ENCODE measurements at places on chromosomes 16 and 17. TPM values are rescaled to one million over a fixed set of nuclear protein-coding genes. Genes with fewer than 3 reads are reported as not detected.

The SUZ12 gene
- 29.4 TPM for total RNA-seq

The SLC13A2 gene
- 40.5 TPM for total RNA-seq

The MKS1 gene
- 18.4 TPM for total RNA-seq

The ZSCAN10 gene
- total RNA-seq = 0.86 TPM

The TMEM114 gene
- total RNA-seq = not detected

The C16orf86 gene
- total RNA-seq = 1.4 TPM

The TCAP gene
- total RNA-seq = 1.2 TPM

DNA sequence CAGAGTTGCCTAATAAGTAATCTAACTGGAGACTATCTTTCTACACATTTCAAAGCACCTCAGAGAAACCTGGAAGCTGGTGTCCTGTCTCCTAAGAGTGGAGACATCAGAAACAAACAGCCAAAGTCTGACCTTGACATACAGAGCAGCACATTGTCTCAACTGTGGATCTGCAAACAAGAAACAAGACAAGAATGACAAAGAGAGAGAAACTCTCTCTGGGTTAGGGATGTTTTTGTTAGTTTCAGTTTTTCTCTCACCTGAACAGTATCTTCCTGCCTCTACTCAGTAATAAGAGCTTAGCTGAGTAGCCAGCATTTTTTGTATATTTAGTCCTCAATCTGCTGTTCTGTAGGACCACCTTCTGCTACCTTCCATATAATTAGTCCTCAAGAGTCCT lies 8.9 kb downstream of the ZNF597 start:
- DNase-seq = no peak

GRCh38 chr16:12152740-12153139 lies 176.2 kb downstream of the SNX29 start:
- DNase-seq = no peak

DNA sequence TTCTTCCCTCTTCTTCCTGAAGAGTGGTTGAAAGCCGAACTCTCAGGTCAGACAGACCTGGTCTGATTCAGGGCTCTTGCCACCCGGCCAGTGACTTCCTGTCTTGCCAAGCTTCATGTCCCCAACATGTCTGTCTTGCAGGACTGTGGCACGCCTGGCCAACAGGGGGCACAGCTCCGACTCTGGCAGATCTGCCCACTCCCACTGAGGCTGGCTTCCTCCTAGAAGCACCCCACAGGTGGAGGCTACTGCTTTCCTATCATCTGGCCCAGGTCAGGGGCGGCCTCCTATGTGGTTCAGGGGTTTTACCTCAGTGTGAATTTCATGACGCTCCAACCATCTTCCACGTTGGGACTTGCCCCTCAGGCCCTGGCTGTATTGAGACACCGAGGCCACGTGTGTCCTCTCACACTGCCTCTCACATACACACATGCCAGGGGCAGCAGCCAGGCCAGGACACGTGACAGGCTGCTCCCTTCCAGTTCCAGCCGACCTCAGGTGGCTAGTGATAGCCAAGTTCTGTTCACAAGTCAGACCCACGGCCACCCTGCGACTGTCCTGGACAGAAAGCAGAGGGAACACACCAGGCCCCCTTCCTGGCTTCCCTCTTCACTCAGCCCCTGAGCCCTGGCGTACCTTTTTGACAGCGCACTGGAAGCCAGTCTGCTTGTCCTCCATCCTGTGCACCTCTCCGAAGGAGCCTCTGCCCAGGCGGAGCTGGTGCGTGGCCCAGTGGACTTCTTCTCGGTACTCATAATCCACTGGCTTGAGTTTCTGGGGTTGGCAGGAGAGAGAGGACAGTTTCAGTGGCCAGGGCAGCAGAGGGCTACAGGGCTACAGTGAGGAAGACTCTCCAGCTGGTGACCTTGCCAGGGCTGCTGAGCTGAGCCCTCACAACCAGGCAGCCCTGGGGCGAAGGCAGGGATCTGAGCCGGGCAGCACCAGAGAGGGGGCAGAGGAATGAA lies 22.6 kb upstream of the SPATA32 start:
- DNase-seq = no peak

DNA sequence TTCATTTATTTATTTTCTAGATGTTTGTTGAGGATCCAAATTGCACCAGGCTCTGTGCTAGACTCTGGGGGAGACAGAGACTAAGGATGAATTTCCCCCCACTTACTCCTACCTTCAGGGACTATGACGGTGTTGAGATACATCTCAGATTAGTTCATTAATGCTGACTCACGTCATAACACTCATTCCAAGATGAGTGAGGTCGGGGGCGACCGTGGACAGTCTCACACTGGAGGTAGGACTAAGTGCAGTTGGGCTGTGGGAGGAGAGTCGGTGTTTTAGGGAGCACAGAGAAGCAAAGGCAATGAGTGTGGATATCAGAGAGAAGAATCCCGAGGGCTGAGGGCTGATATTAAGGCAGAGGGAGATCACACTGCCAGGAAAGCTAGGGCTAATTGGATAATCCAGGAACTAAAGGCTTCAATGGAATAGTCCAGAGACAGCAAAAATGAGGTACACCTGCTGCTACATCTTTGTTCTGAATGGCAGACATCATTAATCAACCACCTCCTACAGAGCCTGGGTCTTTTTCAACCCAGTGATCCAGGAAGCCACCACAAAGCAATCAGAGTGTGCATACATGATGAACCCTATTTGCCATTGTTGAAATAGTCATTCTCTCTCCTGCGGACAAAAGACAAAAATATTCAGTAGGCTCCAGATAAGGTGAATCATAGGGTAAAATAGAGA lies 38.6 kb upstream of the CACNG4 start:
- DNase-seq = no peak

- DNase-seq = no peak
These were observed 3.6 kb downstream of the RNF112 start for GRCh38 chr17:19414396-19415280.

- no peak for DNase-seq
These were observed 1.1 kb upstream of the KIFC3 start for GRCh38 chr16:57803134-57803990.

DNA sequence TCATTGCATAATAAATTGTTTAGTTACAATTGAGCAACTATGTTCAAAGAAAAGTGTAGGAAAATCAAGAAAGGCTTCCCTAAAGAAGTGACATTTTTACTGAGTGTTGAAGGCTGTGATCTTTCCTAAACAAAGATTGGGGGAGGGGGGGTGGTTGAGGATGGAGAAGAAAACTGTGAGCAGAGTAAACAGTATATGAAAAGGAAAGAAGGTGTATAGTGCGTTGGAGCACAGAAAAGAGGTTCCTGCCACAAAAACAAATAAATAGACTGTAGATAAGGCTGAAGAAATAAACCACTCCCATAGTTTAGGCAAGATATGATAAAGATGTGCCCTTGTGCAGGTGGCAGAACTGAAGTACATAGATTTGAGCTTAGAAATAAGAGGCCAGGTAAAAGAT lies 8.5 kb downstream of the ABCA10 start:
- DNase-seq = no peak

- no peak for DNase-seq
These were observed 10.2 kb upstream of the EIF1 start for GRCh38 chr17:41678411-41678906.

DNA sequence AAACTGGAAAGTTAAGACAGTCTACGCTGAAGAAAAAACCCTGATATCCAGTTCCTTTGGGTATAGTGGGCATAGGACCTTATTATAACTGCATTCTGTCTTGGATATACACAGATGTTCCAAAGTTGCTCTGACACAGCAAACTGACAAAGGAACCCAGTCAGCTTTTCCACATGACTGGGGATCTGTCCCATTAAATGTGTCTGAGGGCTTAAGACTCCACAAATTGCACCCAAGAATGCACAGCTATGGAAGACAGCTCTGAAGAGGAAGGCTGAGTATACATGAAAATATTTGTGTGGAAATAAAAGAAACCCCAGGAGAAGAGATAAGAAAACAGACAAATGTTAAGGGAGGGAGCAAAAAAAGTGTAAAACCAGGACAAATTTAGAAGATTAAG lies 114.1 kb downstream of the SPAG9 start:
- no peak for DNase-seq

GRCh38 chr16:57264950-57265371 lies 19.5 kb downstream of the PLLP start:
- peak; percentile 80 for DNase-seq

DNA sequence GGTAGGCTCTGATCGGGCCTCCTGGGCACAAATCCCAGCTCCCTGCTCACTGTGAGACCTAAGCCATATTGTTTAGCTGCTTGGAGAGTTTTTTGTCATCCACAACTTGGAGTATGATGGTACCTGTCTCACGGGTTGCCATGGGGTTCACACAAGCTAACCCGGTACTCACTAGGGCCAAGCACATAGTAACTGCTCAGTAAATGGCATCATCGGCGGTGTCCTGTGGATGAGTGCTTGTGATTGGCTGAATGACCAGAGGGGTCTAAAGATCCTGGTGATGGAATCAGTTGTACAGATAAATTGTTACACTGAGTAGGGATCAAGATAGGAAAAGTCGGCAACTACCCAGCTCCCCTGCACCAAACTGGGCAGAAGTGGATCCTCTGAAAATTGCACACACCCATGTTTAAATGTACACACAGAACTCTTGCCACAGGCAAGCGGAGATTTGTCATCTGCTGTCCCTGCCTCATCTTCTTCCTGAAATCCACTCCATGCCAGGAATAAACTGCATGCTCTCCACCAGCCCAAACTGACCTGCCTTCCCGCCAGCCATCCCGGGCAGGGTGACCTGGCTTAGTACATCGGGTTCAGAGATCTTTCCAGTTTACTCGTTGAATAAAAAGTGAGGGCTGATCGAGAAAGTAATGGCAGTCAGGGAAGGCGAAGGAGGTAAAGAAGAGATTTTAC lies 6.5 kb downstream of the MAPT start:
- DNase-seq = no peak

GRCh38 chr17:16915752-16916556 lies 56.0 kb downstream of the TNFRSF13B start:
- DNase-seq = peak; percentile 68

GRCh38 chr16:4328046-4328781 lies 12.3 kb downstream of the GLIS2 start:
- DNase-seq = peak; percentile 73

DNA sequence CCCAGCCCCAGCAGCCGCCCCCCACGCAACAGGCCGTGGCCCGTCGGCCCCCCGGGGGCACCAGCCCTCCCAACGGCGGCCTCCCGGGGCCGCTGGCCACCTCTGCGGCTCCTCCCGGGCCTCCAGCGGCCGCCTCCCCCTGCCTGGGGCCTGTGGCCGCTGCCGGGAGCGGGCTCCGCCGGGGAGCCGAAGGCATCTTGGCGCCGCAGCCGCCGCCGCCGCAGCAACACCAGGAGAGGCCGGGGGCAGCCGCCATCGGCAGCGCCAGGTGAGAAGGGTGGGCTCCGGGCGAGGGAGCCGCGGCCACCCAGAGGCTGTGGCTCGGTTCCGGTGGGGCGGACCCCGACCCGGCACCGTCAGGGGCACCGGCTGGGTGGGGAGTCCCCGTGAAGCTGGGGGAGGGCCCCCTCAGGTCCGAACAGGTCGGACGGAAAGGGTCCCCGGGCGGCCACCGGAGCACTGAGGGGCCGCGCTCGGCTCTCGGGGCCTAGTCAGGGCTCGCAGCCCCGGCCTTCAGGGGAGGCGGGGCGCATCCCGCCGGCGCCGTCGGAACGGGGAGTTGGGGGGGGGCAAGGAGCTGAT lies 583 bp downstream of the ATXN2L start:
- DNase-seq = no peak

DNA sequence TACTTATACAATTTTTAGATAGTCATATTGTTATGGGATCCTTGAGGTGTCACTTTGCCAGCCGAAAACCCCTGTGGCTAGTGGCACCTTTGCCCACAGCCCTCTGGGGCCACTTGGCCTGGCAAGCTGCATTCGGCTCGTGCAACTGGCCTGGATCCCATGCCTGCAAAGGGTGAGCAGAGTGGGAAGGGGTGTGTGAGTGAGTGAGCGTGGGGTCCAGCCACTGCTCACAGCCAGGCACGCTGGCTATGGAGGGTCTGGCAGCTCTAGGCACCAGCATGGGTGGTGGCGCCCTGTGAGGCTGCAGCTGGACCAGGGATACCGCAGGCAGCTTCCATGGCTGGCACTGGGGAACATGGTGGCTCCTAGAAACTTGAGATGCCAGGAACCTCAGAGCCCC lies 49.0 kb downstream of the ESRP2 start:
- no peak for DNase-seq

DNA sequence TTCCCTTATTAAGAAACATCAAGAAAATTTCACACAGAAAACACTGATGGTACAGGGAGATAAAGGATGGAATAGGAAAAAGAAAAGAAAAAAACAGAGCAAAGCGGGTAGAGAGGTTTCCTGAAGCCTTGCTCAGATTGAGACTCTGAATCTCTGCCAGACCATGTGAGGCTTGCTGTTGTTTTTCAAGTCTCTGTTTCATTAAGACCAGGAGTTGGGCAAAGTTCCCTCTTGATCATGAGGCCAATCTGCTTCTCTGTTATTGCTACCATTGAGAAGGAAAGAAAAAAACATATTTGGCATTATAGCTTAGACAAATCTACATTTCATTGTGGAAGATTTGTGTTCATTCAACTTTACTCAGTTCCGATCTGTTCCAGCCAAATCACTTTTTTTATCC lies 201.6 kb upstream of the SOX9 start:
- DNase-seq = no peak

- DNase-seq = no peak
These were observed 149.6 kb upstream of the GNAO1 start for GRCh38 chr16:56041556-56042140.

DNA sequence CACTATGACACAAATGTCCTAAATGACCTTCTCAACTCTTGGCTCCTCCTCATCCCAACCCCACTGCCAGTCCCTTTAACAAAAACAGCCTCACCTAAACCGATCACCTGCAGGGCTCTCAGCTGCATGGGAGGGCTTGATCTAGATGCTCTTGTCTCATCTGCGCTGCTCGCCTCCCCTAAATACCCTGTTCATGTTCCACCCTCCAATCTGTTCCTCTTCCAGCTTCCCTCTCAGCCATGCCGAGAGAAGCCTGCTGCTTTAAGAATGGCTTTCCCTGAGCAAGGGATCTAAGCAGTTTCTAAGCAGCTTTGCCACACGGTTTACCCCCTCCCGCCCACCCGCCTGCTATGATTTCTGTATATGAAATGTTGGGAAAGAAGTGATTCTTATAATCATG lies 23.7 kb downstream of the PIPOX start:
- DNase-seq = no peak

- DNase-seq = no peak
These were observed 30.7 kb upstream of the CCNF start for GRCh38 chr16:2398520-2398919.

Data from colonic mucosa (tissue), 4 donors.